Hypothalamus (tissue), 51 donors: ENCODE measurements at places on chromosomes 7 and 10.

DNA sequence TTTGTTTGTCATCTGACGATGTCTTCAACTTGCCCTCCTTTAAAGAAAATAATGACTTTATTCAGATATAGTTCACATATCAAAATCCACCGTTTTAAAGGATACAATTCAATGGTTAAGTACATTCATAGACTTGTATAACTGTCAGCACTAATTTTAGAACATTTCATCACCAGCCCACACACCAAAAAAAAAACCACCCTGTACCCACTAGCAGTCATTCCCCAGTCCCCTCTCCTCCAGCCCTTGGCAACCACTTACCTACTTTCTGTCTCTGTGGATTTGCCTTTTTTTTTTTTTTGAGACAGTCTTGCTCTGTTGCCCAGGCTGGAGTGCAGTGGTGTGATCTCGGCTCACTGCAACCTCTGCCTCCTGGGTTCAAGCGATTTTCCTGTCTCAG, 5.3 kb upstream of the HILPDA start:
- DNase-seq, result no peak

- DNase-seq, result no peak
These were observed 6.9 kb upstream of the GOLGA7B start for GRCh38 chr10:97842656-97843280.

DNA sequence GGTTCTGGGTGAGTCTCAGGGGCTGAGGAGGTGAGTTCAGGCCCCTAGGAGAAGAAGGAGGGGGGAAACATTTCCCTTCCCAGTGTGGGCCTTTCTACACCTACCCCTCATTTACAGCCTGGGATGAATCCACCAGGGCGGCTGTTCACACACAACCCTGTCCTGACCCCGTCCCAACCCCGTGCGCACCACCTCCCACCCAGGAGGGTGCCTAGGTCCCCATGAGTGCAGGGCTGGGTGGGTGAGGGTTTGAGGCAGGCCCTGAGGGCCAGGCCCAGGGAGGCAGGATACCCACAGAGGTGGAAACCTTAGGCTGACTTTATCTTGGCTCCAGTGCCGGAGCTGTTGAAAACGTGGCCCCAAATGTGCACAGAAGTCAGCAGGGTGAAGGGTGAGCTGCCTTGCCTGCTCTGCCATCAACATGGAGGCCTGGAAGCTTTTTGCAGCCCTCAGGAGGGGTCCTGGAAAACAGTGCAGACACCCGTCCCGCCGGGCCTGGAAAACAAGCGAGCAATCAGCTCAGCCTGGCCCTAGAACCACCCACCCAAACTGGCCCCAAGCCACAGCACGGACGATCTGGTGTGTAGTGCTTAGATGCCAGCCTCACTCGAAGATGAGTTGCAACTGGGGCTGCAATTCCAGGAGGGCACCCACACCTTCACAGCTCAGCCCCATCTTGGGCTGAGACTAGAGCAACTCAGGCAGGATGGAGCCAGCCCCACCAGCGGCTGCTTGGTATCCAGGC, 9.3 kb upstream of the RET start:
- no peak for DNase-seq

DNA sequence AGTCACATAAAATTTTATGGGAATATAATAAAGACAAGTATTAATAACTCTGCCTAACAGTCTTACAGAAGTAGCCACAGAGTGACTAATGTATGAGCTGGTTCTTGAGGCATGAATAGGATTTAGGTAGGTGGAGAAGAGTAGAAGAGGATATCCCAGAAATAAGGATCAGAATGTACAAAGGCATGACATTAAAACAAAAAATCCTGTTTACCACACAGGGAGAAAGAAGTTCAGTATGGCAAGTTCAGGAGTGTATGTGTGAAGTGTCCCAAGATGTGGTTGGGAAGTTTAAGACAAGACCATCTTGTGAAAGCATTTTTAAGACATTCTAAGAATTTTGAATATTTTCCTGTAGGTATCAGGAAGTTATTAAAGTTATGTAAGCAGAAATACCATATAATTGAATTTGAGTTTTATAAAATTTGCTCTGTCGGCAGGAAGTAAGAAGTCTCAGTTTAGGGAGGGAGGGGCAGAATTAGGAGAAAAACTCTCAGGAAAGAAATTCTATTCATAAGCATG, 64.7 kb upstream of the CAV2 start:
- no peak for DNase-seq

DNA sequence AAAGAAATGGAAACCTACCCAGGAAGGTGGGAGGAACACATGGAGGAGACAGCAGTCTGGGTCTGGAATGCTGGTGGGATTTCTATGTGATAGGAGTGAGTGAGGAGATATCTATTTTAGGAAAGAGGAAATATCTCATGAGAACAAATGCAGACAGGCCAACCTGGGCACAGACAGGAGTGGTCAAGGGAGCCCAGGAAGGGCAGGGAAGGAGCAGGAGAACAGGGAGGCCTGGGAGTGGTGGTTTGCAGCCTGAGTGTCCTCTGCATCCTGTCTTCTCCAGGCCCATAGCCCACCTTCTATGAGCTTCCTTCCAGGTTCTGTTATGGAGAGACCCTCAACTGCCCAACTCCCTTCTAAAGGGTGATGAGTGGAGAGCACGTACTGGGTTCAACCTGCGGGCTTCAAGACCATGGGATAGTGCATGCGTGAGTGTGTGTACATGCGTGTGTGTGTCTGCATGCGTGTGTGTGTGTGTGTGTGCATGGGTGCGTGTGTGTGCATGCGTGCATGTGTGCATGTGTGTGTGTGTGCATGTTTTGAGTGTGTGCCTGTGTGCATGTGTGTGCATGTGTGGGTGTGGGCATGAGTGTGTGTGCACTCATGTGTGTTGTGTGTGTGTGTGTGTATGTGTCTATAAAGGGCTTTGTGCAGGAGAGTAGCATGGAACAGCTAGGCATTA, 200.1 kb downstream of the CXCL12 start:
- no peak for DNase-seq

GRCh38 chr10:132429281-132430230, 32.6 kb downstream of the PWWP2B start:
- DNase-seq, result no peak

- DNase-seq, result no peak
These were observed 43.1 kb downstream of the TFEC start for GRCh38 chr7:115987486-115987885.

DNA sequence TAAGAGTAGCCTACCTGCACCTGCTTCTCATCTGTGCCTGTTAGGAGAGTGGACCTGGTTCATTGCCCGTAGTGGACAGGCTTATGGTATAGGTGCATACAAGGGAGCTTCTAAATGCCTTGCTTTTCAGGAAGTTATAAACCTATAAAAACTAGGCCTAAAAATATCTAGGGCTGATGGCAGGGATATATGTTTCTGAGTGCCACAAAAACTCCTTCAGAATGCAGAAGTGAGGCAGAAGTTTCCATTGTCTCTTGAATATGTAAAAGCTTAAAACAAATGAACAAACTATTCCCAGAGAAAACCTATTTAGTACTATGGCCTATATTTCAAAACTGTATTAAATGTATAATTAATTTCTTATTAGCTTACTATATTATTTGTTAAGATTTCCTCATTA, 91.8 kb downstream of the RNLS start:
- DNase-seq, result no peak

- no peak for DNase-seq
These were observed 59.0 kb upstream of the ITGB1 start for GRCh38 chr10:33016988-33017387.

- no peak for DNase-seq
These were observed 5.8 kb downstream of the GHRHR start for GRCh38 chr7:30969604-30969970.

- DNase-seq, result no peak
These were observed 73.6 kb upstream of the NEBL start for GRCh38 chr10:20970708-20971107.

GRCh38 chr7:128743112-128743772, 4.1 kb downstream of the CALU start:
- no peak for DNase-seq

GRCh38 chr10:95422233-95422632, 131.4 kb upstream of the PDLIM1 start:
- no peak for DNase-seq

GRCh38 chr7:132004529-132004928, 448.1 kb upstream of the PODXL start:
- DNase-seq, result no peak

GRCh38 chr7:44629829-44630522, 23.5 kb downstream of the OGDH start:
- no peak for DNase-seq

DNA sequence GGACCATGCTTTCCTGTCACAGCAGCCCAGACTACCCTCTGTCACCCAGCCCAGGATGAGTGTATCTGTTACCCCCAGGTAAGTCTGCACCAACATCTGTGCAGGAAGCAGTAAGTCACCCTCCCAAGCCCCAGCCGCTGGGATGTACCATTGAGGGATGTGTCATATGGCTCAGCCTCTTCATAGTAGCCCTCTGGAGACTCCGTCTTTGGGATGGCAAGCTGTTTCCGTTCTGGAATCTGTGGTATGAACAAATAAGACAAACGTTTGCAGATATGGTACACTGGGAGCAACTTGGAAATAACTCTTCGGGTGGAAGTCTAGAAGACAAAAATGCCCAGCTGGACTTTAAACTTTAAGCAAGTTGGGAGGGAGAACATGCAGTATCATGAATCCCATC, 81.3 kb downstream of the AFAP1L2 start:
- DNase-seq, result no peak

DNA sequence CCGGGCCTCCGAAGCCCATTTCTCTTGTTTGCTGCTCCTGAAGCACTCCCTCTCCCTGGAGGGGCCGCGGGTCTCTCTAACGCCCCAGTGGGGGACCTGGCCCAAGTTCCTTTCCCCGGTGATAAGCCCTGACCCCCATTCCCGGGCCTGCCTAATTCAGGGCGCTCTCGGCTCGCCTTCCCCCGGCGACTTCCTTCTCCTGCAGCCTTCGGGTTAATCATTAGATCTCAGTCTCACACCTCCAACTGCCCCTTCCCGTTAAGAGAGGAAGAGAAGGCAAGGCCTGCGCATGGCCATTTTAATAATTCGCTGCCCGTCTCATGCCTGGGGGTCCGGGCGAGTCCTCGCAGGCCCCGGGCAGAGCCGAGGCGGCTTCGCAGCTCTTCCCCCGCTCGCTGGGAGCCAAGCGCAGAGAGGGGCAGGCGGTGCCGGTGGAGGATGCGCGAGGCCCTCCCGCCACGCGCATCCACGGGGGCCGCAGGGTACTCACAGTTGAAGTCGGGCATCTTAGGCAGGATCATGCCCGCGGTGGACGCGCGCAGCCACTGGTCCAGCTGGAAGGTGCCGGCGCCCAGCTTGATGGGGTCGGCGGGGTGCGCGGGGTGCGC, 1.2 kb downstream of the MNX1 start:
- no peak for DNase-seq

GRCh38 chr7:149071182-149071635, 19.3 kb downstream of the ZNF786 start:
- DNase-seq, result no peak

GRCh38 chr10:77105761-77106221, 531.8 kb downstream of the KCNMA1 start:
- DNase-seq, result no peak

DNA sequence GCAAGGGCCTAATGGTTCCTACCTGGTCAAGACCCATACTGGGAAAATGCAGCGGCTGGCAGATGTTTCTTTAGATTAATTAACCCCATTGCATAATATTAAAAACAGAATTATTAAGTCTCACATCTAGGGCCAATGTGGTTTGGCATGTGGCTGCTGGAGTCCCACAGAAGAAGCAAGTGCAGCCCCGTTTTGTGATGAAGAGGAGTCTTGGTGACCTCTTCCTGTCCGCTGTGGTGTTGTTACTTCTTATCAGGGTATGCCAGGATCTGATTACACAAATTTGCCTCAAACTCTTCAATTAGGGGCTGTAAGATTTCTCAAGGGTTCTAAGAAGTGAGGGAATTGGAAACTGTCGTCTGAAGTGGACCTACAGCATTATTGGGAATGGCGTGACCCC, 240.3 kb downstream of the SEC23IP start:
- DNase-seq, result no peak

DNA sequence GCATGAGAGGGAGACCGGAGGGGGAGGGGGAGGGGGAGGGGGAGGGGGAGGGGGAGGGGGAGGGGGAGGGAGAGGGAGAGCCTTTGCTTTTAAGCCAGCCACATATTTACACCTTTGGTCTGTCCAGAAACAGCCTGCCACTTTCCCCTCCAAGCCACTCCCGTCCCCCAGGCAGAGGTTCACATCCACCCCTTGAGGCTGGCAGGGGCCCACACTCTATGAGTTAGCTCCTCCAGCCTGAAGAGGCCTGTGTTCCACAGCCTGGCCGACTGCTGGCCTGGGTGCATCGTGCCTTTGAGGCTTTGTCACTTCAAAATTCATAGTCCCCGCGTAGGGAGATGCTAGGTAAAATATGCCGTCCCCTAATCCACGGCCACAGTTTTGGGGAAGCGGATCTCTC, 16.5 kb downstream of the ADAMTS14 start:
- DNase-seq, result no peak

DNA sequence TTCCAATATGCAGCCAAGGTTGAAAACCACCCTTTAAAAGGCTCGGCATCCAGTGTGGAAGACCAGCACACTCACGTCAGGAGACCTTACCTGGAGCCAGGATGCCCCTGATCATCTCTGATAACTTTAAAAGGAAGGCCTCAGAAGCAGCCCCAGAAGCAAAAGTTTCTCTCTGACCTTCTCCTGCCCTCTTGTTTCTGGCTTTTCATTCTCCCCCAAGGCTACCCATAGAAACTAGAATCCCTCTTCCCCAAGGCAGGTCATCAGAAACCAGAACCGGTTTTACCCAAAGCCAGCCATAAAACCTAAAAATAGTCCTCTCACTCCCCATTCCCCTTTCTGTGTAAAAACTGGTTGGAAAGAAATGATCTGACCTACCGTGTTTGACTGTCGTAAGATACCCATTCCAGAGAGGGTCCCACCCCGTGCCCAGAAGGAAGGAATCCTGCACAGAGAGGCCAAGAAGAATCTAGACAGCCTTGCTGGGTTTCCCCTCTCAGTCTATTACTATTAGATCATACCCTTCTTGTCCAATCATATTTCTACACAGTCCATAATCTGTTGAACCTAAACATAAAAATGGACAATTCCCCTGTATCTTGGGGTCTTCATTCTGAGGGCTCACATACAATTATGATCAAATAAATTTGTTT, 17.5 kb upstream of the TSPAN14 start:
- DNase-seq, result no peak

DNA sequence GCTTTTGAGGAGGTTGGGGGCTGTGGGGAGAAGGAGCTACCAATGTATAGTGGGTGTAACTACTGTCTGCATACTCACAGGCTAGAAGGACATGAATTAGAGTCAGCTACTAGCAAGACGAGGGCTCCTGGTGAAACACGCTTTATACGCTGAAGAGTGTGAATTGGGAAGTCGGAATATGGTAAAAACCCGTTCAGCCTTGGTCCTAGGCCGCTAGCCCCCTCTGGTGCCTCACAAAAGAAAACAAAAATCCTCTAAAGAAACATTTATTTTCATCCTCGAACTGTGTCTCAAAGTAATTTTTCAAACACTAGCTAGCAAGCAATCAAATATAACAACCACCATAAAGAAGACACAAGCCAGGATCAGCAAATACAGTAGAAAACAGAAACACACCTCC, 338.1 kb upstream of the SEMA3C start:
- DNase-seq, result no peak
